Right lobe of liver (tissue), 6 donors: ENCODE measurements at places on chromosomes 2 and 18.

DNA sequence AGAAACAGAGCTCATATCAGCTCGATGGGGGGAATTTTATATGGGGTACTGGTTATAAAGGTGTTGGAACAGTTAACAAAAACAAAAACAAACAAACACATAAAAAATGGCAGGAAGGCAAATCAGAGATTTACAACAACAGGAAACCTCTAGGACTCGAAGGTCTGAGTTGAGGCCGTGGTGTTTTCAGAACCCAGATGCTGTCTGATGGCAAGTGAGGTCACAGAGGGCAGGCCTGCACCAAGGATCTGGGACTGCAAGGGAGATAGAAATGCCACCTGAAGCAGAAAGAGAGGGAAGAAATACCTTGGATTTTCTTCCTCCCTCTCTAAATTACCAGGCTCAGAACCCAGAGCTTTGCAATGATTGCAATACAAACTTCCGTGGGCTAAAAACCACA is 429.5 kb downstream of the ZNF521 start:
- no peak for DNase-seq

DNA sequence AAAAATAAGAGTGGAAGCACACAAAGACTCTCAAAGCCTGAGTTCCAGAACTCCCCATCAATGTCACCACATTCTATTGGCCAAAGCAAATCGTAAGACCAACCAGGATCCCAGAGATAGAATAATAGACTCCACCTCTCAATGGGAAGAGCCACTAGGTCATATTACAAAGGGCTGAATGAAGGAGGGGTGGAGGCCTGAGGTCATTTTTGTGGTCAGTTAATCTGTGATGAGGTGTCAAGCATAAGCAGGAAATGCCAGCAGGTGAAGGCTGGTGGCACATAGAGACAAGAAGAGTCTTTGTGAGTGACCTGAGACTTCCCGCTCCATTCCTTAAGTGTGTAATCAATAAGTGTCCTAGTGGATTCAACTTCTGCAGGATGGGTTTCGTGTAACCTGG is 144.3 kb downstream of the TFCP2L1 start:
- no peak for DNase-seq

DNA sequence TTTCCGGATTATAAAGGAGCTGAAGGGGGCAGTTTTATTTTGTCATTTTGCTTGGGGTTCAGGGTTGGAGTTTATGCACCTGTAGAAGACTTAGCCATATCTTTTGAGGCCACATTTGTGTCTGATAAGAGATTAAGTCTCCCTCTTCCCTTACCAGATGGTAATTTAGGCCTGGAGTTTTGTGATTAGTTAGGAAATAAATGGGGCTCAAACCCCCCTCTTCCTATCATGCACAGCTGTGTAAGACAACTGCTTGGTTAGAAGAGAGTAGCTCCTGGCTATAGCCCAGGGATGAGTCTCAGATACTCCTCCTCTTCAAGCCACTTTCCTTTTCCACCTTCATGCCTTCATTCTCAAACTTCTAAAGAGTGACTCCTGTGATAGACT is 802 bp upstream of the SAP130 start:
- no peak for DNase-seq

DNA sequence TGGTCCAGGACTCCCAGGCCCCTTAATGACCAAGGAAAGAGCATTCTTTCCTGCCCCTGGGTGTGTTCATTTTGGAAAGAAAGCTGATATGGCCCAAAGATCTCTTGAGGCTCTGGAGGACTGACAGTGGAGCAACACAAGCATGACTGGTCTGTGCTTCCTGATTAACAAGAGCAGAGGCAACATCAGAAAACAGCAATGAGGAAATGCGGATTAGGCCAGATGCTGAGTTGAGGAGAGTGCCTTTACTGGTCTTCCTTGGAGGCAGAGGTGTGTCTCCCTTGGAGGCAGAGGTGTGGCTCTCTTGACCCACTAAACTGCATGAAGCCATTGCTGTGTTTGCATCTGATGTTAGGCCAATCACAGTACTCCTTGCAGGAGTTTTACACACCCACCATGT is 19.9 kb downstream of the IL36B start:
- no peak for DNase-seq

GRCh38 chr2:167752734-167753133 is 494.7 kb downstream of the STK39 start:
- DNase-seq, result no peak

DNA sequence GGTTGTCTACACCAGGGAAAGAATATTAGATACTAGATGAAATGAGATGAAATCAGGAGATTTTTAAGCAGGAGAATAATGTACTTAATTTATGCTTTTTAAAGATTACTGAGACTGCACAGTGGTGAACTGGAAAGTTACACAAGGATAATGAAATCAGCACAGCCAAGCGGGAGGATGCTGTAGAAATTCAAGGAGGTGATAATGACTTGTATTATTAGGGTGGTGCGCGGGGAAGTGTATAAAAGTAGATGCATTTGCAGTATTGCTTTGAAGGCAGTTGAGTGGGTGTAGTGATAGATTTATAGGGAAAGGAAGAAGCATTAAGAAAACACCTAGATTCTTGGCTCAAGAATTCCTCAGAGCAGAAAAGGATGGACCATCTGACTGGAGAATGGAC is 359.5 kb upstream of the SPHKAP start:
- DNase-seq, result no peak

DNA sequence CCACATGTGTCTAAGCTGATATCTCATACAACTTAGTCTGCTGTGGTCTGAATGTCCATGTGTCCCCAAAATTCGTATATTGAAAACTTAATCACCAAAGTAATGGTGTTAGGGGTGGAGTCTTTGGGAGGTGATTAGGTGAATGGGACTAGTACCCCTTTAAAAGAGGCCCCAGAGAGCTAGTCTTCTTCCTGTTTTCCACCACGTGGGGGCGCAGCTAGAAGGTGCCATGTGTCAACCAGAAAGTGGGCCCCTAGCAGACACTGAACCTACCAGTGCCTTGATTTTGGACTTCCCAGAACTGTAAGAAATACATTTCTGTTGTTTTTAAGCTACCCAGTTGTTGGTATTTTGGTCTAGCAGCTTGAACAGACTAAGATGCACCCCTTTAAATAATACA is 86.6 kb downstream of the ASB1 start:
- DNase-seq, result no peak

GRCh38 chr2:24929230-24929629 is 9.2 kb upstream of the ADCY3 start:
- no peak for DNase-seq

- DNase-seq, result no peak
Measured at GRCh38 chr2:149872041-149872440, 284.5 kb upstream of the MMADHC start.

DNA sequence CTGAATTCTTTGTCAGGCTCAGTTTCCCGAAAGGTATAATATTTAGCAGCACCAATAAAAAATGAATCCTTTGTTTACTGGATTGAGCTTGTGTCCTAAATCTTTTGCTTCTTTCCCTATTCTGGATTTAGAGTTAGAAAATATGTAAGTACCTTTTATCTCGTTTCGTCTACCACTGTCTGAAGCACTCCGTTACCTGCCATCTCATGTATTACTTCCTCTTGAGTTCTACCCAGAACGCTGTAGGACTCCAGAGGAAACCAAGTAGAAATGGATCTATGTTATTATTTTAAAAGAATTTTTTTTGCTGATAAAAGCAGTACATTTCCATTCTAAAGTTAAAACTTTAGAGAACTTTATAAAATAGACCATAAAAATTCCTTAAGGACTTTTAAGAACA is 13.5 kb downstream of the ANKRD12 start:
- no peak for DNase-seq

- DNase-seq, result no peak
Measured at GRCh38 chr18:70337139-70337972, 48.5 kb downstream of the SOCS6 start.
